Gastroesophageal sphincter (tissue), 4 donors: ENCODE measurements at places on chromosomes 2 and 18.

GRCh38 chr18:70464343-70465114 lies 175.7 kb downstream of the SOCS6 start:
- no peak for ATAC-seq

DNA sequence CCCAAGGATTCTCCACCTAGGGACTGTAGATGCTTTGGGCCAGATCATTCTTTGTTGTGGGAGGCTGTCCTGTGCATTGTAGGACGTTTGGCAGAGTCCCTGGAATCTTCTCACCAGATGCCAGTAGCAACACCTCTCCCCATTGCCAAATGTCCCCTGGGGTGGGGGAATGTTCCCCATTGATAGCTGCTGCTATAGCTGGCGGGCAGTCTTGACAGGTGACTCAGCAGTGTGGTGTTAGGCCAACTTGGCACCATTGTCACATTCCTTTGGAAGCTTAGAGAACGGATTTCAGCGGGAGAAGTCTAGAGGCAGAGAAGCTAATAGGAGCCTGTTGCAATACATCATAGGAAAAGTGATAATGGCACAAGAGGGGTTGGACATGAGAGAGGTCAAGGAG lies 495.7 kb upstream of the SMIM21 start:
- peak; percentile 97 for ATAC-seq

GRCh38 chr18:10121028-10121427 lies 207.2 kb downstream of the VAPA start:
- no peak for ATAC-seq

GRCh38 chr2:64524604-64525316 lies 632 bp downstream of the AFTPH start:
- peak; percentile 49 for ATAC-seq

- no peak for ATAC-seq
Observed at GRCh38 chr2:222840060-222840802, 20.6 kb upstream of the ACSL3 start.

DNA sequence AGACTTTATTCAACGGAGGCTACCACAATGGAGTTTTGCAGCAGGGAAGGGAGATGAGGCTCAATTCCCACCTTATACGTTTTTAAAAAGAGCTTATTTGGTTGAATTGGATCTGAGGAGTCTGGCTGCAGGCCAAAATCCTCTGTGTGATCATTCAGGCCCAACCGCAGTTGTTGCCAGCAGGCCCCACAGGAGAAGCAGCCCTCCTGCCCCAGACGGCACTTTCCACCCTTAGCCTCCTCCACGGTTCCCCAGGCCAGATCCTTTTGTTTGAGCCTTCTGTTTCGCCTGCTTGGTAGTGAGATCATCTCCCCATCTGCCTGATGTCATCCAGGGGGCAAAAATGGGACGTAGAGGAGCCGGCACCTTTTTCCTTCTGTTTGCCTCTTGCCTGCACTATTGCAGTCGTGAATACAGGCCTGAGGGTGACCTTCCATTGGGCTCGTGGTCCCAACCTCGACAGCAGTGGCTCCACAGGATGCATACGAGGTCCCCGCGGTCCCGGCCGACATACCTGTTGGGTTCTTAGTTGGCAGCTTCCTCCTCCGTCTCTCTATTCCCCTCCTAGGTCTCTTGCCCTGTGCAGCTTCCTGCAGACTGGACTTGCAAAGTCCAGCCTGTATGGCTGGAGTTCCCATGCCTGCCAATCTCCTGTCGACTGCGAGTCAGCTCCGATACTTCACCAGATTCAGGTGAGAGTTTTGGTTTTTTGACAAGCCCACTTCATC lies 9.3 kb upstream of the GPR35 start:
- no peak for ATAC-seq

GRCh38 chr18:62954366-62954765 lies 239.0 kb downstream of the PHLPP1 start:
- no peak for ATAC-seq

DNA sequence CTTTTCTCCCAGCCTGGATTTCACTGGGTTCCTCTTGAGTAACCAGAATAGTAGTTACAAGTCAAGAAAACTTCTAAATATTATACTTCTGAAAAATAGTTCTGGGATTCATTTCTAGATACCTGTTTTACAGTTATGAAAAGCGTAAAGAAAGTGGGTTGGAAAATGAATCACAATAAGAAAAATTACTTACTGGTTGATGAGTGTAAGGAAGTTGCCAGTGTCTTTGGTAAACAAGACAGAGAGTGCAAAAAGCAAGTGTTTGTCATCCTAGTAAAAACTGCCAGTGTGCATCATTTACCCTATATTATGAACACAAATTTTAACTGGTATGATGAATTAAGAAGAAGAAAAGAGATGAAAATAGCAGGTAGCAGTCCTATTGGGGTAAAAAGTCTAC lies 88.9 kb downstream of the R3HDM1 start:
- no peak for ATAC-seq

GRCh38 chr2:59900728-59901452 lies 652.6 kb downstream of the BCL11A start:
- ATAC-seq, result no peak

- no peak for ATAC-seq
Observed at GRCh38 chr2:168272225-168272624, 24.8 kb upstream of the STK39 start.

GRCh38 chr2:170396799-170397459 lies 219.0 kb downstream of the MYO3B start:
- no peak for ATAC-seq

DNA sequence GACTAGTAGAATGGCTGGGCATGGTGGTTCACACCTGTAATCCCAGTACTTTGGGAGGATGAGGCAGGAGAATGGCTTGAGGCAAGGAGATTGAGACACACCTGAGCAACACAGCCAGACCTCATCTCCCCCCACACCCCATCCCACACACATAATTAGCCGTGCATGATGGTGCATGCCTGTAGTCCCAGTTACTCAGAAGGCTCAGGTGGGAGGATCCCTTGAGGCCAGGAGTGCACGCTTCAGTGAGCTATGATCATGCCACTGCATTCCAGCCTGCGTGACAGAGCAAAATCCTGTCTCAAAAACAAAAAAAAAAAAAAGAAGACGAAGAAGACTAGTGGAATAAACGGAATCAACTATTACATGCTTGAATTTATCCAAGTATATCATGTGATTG lies 150.0 kb downstream of the STK39 start:
- ATAC-seq, result no peak

DNA sequence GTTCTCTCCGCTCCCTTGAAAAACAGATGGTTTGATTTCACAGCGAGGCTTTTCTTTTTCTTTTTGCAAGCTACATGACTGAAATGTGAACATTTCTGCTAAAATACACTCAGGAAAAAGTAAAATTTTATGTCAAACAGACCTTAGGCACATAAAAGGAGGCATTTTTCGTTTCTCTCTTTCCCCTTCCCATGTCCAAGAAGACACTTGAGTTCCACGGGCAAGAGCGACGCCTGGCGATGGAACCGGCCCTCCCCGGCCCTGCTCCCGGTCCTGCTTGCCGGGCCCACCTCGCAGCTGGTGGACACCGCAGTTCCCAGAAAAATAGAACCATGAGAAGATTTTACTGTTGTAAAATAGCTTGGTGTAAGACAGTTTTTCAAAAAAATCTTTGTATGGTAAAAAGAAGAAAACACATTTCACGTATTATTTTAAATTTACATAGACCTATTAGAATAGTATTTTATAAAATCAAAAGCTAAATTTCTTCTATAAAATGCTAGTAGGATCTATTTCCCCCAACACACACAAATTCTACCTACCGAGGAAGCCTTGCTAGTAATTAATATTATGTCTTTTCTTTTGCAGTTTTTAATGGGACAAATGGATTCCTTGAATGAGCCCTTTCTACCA lies 2.3 kb upstream of the ALKAL2 start:
- ATAC-seq, result peak; percentile 69

DNA sequence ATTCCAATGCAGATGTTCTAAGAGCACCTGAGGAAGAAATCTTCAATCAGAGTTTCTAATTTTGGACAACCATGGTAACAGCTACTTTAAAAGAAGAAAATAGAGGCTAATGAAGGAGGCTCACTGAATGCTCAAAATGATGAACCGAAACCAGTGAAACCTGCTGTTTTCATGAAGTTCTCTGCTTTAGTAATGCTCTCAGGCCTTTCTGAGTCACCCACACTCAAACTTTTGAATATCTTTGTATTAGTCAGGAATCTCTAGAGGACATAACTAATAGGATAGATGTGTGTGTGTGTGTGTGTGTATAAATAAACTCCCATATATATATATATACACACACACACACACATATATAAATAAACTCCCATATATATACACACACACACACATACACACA lies 76.9 kb upstream of the RIT2 start:
- ATAC-seq, result no peak

DNA sequence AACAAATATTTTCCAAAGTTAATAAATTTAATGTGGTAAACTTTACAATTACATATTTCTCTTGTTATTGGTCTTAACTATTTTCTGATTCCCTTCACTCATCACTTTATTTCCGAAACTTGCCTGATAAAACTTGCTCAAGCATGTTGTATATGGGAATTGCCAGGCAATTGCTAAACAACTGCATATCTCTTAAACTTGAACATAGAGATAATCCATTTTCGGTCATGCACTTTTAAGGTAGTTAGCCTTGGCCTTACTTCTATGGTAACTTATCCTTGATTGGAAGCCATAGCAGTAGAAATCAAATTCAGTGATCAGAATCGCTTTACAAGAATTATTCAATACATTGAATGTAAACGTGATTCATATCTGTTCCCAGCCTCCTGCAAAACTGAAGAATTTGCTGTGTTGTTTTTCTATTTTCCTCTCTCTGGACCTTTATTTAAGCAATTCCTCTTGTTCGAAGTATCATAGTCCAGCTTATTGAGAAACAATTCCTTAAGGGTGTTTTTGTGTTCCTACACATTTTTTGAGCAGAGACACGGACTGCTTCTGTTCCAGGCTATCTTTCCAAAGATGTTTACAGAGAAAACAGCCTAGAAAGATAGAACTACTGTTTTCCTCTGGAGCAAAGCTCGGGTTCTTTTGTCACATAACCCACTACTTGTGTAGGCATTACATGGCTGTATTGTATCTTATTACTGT lies 674.3 kb downstream of the IRS1 start:
- ATAC-seq, result no peak

DNA sequence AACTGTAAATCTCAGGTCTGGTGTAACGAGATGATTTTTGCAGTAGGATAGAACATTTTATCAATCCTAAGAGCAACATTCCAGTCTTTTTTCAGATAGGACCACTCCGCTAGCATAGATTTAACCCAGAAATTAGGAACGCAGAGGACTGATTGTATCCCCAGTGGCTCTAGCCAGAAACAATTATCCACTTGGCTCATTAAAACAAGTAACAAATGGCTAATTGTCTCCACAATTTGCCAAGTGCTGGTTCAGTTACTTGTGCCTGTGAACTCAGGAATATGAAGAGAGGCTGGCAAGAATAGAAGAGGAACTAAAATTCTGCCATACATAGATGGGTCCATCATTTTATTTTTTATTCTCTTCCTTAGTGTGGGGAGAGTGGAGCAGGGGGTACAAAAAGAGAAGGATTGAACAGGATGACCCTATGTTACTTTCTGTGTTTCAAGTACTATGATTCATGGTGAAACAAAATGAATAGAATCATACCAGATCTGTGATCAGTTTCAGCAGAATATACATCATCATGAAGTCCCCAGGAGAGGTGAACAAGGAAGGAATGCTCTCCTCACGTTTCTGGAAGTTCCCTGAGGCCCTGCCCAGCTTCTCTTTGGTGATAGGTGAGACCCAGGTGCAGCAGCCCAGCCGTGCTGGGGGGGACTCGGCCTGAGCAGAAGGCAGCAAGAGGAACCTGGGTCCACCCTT lies 121.6 kb downstream of the ARL4C start:
- ATAC-seq, result no peak

- no peak for ATAC-seq
Observed at GRCh38 chr18:59878644-59879043, 21.2 kb upstream of the PMAIP1 start.

DNA sequence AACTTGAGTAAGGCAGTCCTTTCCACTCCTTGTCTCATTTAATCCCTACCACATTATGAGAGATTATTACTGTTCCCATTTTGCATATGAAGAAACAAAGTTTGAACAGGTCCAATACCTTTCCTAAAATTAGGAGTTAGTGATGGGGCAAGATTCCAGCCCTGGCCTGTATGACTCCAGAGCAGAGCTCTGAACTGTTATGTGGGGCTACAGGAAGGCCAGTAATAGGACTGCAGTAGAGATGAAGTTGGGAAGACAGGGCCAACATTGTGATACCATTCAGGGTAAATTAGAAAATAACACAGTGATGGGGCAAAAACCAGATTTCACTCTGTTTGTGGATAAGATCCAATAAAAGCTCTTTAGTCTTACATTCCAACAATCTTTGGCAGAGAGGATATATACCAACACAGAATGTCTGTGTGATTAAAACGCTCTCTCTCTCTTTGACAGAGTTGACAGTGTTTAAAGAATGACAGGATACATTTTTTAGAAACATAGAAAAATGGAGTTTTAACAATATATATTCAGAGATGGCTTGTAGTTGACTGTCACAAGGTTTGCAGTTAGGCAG lies 22.7 kb downstream of the KATNAL2 start:
- ATAC-seq, result no peak

- ATAC-seq, result no peak
Observed at GRCh38 chr2:135709992-135710391, 31.7 kb upstream of the UBXN4 start.

DNA sequence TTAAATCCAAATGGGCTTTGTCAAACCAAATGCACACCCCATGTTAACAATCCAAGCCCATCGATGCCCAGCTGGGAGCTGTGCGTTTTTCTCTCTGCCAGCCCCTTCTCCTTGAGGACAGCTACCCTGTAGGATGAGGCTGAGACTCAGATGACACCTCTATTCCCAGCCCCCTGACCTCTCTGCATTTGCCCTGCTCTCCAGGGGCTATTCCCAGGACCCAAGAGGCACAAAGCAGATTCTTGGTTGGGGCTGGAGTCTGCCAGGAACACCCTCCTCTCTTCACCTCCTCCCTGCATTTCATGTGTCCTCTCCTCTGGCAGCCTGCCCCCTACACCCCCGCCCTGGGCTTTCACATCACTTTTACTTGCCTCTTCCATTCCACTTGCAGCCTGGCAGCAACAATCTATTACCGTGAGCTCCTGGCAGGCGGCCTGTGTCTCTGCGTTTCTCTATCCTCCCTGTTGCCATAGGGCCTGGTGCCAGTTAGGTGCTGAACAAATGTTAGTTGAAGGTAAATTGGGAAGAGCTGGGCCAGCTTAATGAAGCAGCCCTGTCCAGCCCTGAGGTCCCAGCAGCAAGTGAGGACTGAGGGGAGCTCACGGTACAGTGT lies 51.8 kb downstream of the ADD2 start:
- ATAC-seq, result no peak

DNA sequence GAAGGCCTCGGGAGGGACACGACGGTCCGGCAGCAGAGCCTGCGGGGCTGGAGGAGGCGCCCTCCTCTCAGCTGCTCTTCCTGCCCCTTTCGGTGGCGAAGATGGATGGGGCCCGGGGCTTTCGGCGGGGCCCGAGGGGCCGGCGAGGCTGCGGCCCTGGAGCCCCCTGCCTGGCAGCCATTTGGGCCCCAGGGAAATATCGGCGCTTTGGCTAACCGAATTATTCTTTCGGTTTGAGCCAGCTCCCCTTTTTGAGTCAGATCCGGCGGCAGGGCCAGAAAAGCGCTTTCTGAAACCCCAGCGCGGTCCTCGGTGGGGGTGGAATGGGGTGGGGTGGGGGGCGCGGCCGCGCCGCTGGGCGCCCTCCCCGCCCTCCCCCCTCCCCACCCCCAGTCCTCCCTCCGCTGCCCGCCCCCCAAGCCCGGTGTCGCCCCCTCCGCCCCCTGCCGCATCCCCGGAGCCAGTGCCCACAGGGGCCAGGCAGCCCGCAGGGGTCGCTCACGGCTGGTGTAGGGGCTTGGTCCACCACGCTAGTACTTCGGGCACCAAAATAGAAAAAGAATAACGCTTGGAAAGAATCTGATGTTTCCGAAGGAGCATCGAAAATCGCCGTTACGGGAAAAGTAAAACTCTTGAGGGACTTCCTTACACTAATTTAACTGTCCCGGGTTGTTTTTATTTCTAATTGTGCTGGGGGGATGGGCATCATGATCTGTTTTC lies 9.1 kb upstream of the ARID5A start:
- ATAC-seq, result no peak
